ENCODE measurements at places on chromosomes 11 and 22.

DNA sequence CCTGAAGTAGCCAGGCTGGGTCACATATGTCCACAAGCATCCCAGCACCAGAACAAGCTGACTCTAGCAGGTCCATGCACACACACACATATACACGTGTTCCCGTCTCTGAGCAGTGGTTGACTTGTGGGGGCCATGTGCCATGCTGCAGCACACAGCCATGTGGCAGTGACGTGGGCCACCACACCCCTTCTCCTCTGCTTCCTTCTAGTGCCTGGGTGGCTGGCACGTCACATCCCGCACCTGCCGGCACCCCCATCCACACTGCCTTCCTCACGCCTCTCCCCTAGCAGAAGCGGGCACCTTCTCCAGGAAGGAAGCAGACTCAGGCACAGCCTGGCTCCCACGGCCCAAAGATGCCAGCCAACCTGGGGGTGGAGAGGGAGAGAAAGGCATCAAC lies 9.5 kb downstream of the SYT7 start:
- DNase-seq, result no peak

GRCh38 chr11:93659841-93660240 lies 1.6 kb upstream of the CEP295 start:
- no peak for DNase-seq

GRCh38 chr11:33060271-33060670 lies 20.9 kb downstream of the TCP11L1 start:
- DNase-seq, result no peak

DNA sequence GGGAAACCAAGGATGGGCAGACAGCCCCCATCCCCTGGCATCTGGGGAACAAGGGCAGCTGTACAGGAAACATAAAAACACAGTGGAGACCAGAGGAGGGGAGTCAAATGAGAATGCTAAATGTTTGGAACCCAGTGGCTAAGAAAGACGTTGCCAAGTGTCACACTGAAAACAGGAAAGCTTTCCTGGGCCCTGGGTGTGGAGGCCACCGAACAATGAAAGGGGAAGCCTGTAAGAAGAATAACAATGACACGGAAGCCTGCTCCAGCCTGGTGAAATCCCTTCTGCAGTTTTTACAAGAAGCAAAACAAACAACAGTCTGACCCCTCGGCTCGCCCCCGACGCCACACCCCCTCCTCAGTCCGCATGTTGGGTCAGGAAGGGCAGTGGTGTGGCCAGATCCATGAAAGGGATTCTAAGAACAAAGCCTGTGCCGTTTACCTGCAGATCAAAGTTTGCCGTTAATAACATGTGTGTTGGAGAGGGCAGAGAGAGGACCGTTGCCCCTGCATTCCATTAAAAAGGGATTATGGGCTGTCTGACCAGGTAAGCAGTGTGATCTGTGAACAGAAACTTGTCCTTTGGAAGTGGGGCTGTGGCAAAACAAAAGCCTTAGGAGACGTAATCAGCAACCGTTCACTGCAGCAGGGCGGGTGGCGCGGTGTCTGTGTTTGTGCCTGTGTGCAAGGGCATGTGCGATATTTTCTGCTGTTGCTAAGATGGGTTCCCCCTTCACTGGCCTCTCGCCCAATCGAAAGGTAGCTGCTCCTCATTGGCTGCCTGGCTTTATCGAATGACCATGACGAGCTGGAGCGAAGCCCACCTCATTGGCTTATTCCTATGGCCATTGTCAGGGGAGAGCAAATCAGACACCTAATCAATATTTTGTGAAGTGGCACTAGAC lies 113.7 kb upstream of the BLID start:
- no peak for DNase-seq

- no peak for DNase-seq
Observed at GRCh38 chr11:36222831-36223635, 66.2 kb downstream of the COMMD9 start.

- no peak for DNase-seq
Observed at GRCh38 chr11:126754591-126755426, 245.8 kb downstream of the KIRREL3 start.

Data from stimulated activated CD4-positive, alpha-beta T cell treated with anti-CD3 and anti-CD28 coated beads, Interleukin-4, amount 100 ng/mL, for 4 hours (primary cell).